ENCODE measurements at places on chromosomes 2 and 18. TPM values are rescaled to one million over a fixed set of nuclear protein-coding genes. Genes with fewer than 3 reads are reported as not detected.

DTNB gene
- 28.9 TPM for total RNA-seq

HES6 gene
- 5.7 TPM for total RNA-seq

LOXL3 gene
- 0.10 TPM for total RNA-seq

OR6B2 gene
- total RNA-seq: not detected

ITGAV gene
- total RNA-seq: 7.0 TPM

CABYR gene
- total RNA-seq: 1.2 TPM

TXNDC2 gene
- not detected for total RNA-seq

COL4A3 gene
- total RNA-seq: not detected

CCDC74B gene
- 0.71 TPM for total RNA-seq

MROH2A gene
- total RNA-seq: not detected

ZAP70 gene
- total RNA-seq: 303 TPM

CNTNAP5 gene
- not detected for total RNA-seq

CD8B gene
- total RNA-seq: 3.0 TPM

TET3 gene
- total RNA-seq: 17.0 TPM

MGAT4A gene
- total RNA-seq: 95.2 TPM

FOXI3 gene
- total RNA-seq: not detected

RSAD2 gene
- total RNA-seq: 12.9 TPM

HOXD8 gene
- total RNA-seq: not detected

KRTCAP3 gene
- 7.4 TPM for total RNA-seq

DNAJC5G gene
- not detected for total RNA-seq

PROKR1 gene
- total RNA-seq: not detected

FLACC1 gene
- total RNA-seq: 4.9 TPM

NT5DC4 gene
- not detected for total RNA-seq

GAL3ST2 gene
- not detected for total RNA-seq

C1QL2 gene
- not detected for total RNA-seq

ASPRV1 gene
- total RNA-seq: 1.3 TPM

KCNJ13 gene
- not detected for total RNA-seq

PAIP2B gene
- total RNA-seq: 2.6 TPM

HNMT gene
- not detected for total RNA-seq

NR4A2 gene
- 1.4 TPM for total RNA-seq

IL1F10 gene
- not detected for total RNA-seq

FBXO36 gene
- 0.87 TPM for total RNA-seq

TPO gene
- total RNA-seq: not detected

Measured in activated naive CD4-positive, alpha-beta T cell treated with anti-CD3 and anti-CD28 coated beads, Interleukin-2, amount 10 ng/mL, durations not matched to agents 5 hours and 36 hours (primary cell).